ENCODE measurements at places on chromosomes 12 and 14.

DNA sequence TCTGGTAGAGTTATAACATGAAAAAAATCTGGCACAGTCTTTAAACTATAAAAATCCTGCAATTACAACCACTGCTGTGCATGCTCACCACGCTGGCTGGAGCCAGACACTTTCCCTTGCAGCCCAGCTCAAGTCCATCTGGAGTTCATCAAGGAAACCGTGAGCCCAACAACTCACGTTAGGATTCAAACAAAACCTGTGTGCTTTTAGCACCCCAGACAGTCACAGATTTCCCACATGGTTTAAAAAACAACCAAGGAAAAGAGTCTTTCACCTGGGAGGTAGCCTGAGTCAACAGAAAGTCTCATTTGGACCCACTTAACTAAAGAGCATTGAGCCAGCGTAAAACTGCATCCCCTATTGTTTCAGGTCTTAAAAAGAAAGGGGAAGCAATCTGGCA, 4.7 kb downstream of the LRIG3 start:
- peak; percentile 41 for DNase-seq

DNA sequence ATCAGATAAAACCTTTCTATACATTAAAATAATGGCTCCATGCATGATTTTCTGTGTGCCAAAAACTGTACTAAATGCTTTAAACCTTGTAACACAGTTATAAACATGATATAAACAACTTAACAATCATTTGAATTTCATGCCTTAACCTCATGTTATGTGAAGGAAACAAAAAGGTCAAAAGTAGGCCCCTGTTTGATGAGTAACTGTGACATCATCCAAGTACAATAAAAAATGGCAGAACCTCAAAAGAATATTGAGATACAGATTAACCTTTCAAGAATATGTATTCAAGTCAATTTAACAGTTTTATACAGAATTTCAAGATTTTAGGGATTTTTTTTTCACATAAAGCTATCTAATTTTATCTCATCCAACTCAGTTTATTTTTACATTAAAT, 310.7 kb upstream of the DCN start:
- DNase-seq, result no peak

GRCh38 chr12:2765608-2766007, 29.2 kb upstream of the FKBP4 start:
- DNase-seq, result no peak

DNA sequence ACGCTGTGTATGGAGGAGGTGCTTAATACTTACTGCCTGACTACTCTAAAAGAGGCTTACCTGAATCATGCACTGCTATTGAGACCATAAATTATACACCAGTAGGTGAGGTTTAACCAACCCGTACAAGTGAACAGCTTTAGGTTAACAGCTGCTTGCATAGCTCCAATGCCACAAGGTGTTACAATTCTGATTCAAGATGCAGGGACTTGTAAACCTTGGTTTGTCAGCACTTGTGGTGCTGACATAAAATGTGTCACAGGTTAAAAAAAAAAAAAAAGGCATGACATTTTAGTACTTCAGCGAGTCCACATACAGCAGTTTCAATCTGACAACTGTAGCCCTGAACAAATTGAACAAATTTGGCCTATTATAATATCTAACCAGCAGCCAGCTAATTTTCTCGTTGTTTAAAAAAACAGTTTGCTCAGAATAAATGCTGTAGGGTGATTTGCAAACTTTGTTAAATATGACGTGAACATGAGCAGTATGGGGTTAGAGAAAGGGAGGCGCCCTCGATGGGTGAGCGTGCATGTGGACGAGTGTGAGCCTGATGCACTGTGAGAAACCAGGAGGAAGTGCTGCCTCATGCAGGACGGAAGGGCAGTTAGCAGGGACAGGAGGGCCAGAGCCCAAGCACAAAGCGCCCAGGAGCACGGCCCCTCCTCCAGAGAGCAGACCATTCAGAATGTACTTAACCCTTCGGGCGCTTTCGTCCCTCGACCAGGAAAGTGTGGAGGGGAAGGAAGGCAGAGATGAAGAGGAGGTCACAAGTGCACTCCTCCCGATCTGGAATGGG, 44.7 kb downstream of the TCHP start:
- DNase-seq, result no peak

DNA sequence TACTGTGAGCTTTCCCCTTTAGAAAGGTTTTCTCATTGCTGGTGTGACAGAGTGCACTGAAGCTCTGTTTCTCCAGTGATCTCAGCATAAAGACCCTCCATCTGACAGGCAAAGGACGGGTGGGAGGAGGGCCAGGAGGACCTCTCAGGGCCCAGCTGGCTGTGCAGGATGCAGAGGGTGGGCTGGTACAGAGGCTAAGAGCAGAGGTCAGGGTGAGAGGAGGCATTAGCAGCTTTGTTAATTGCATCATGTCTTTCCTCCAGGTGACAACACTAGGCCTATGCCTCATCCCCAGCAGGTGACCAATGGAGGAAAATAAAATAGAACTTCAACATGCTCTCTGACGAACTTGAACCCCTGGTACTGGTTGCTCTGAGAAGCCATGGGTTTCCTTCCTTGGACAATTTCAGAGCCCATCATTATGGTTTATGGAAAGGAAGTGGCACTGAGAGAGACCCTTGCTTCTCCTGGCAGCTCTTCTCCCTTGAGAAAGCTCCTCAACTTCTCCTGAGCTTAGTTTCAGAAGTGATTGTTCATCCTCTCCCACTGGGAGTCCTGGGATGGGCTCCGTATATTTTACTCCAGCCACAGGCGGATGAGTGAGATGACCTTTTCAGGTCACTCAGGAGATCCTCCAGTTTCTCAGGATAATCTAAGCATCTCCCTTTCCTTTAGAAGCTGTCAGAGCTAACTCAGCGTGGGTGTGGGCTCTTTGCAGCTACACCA, 45.8 kb upstream of the ATP23 start:
- no peak for DNase-seq

GRCh38 chr14:72801381-72801812, 92.5 kb downstream of the DPF3 start:
- DNase-seq, result no peak

DNA sequence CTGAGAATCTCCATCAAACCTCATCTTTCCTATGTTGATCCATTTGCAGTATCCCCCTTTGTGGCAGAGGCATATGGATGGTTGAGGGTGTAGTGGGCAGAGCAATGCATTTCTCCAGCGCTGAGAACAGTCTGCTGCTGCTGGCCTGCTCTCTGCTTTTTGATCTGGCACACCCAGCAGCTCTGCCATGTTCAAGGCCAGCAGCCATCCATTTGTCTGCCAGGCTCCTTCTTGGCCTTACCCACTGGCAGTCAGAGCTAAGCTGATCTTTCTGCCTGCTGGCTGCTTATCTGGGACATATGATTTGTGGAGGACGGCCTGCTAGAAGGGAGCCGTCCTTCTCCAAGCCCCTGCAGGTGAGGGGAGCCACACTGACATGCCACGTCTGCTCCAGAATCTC, 17.0 kb downstream of the NPC2 start:
- no peak for DNase-seq

DNA sequence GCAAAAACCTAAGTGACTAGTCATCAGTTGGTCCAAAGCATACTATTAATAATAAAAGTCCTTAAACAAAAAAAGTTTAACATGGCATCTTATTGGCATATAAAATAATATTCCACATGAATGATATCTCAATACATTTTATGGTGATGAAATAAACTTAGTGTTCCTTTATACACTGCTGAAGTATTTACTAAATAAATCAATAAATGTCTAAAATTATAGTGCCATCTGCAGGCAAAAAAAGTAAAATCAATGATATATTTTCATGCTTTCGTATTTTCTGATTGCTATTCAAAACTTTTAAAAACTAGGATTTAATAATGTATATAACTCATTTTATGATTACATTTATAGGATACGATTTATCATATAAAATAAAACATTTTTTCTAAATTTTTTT, 30.5 kb downstream of the PUS7L start:
- no peak for DNase-seq

DNA sequence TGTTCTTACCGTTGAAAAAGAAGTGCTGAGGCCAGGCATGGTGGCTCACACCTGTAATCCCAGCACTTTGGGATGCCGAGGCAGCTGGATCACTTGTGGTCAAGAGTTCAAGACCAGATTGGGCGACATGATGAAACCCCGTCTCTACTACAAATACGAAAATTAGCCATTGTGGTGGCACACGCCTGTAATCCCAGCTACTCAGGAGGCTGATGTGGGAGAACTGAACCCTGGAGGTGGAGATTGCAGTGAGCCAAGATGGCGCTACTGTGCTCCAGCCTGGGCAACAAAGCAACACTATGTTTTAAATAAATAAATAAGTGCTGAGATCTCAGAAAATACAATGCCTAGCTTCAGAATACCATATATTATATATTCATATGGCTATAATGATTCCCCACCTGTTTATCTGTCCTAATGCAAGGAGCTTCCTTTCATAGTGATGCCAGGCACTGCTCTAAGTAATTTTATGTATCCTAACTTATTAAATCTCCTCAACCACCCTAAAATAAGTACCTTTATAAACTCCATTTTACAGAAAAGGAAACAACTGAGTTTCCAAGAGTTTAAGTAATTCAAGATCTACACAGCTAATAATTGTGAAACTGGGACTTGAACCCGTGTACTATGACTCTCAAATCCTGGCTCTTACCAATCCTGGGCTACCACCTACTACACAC, 7.3 kb downstream of the PHLDA1 start:
- no peak for DNase-seq

DNA sequence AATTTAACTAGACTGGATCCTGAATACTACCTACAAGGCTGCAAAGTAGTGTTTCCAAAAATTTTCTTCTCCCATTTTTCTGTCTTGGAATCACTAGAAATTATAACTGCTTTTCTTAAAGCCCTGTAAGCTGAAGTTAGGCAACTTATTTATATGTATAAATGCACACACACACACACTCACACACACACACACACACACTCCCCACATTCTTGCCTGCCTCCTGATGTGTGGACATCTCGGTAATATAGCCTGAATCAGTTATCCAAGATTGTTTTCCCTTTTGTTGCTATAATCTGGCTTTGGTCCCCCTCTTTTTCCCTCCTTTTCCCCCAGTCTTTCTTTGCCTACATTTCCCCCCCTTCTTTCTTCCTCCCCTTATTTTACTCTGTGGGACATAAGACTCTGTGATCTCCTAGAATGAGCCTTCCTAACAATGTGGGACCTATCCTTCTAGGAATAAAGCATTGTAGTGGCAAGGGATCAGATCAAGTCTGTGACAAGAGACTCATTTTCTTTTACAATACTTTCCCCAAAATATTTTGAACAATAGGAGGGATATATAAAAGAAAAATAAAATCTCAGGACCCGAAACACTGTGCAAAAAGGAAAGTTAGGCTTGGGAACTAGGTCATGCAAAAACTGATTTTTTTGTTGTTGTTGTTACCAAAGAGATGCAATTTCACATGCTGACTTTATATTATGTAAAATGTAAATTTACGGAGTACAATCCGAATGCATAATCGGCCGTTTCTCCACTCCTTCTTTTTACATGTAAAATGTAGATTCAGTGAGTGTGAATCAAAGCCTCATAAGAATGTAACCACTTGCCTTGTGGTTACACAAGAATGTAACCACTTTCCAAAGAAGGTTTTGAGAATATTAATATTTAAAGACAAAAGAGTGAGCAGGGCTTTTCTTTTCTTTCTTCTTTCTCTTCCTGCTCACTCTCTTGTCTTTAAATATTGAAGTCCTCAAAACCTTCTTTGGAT, 26.3 kb upstream of the CD69 start:
- no peak for DNase-seq

DNA sequence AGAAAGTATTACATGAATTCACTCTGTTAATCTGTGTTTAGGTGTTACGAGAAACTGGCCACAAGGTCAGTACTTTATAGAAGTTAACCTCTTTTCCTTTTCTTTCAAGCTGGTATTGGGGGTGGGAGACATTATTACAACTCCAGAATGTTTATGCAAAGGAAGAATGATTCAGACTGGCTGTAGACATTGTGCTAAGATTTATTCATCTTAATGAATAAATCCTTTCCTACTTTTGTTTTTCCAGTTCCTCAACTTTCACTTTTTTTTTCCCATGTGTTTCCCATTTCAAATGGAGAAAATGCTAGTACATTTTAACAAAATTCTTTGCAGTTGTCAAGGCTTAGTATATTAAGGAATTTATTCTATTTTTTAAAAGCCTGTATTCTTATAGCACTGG, 1.3 kb downstream of the OTOGL start:
- DNase-seq, result no peak

DNA sequence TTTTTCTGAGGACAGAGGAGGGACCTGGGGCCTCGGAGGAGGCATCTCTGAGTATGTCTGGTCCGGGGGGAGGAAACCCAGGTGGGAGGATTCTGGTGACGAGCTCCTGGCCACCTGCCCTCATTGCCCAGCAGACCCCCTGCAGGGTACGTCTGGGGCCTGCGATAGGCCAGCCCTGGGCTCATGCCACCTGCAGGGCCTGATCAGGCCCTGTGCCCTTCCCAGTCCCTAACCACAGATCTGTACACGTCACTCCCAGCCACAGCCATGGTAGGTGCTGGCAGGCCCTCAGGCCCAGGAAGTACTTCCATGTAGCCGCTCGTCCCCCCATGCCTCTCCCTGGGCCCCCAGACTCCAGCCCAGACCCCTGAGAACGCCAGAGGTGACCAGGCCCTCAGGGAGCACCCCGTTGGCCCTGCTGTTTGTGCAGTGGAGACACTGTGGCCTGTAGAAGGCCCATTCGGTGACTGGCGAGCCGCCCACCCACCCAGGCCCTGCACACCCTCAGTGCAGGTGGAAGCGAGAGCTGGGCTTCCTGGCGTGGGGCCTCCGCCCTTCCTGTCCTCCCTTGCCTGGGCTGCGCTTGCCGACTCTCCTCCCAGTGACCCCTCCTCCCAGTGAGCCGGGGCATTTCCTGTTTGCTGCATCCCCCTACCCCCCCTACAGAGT, 5.7 kb downstream of the INF2 start:
- DNase-seq, result no peak

DNA sequence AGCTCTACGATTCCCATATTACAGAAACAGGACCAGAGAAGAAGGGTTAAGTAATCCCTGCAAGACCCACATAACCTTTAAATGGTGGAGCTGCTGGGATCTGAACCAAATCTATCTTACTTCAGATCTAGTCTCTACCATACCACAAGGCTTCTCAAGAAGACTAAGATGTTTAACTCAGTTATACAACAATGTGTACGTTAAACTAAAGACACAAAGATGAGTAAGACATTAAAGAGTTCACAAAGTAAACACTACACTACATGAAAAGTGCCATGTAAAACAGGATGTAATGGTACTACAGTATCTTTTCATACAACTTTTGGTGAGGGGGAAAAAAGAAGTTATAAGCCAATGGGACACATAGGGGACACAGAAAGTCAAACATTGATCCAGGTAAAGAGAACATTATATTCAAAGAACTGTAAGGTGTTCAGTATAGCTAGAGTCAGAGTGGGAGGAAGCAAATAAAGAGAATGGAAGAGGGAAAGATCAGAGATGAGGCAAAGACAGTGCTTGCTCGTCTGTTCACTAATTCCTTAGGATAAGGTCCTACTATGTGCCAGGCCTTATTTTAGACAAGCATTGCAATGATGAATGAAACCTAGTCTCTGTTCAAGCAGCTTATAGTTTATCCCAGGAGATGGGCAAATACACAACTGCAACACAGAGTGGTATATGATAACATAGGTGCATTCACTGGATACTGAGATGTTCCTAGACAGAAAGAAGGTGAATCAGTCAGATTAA, 7.7 kb downstream of the TMED10 start:
- no peak for DNase-seq

GRCh38 chr12:88400302-88400701, 180.0 kb downstream of the KITLG start:
- no peak for DNase-seq
